Fibroblast of skin of scalp (primary cell): ENCODE measurements at places on chromosomes 3 and 15.

DNA sequence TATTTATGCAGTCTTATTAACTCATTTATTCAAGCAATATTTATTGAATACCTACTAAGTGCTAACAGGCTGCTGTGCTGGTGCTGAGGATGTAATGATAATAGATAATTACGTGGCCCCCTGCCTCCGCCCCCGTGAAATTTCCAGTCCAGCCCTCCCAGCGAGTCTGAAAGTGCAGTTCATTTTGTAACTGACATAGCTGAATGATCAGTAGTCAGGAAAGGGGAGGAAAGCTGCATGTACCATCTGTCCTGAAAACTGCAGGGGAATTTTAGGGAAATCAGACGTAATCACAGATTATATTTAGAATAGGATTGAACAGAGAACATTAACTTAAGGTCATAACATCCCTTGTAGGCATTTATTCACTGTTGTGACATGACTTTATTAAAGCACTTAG is 736.8 kb downstream of the MCTP2 start:
- no peak for DNase-seq

DNA sequence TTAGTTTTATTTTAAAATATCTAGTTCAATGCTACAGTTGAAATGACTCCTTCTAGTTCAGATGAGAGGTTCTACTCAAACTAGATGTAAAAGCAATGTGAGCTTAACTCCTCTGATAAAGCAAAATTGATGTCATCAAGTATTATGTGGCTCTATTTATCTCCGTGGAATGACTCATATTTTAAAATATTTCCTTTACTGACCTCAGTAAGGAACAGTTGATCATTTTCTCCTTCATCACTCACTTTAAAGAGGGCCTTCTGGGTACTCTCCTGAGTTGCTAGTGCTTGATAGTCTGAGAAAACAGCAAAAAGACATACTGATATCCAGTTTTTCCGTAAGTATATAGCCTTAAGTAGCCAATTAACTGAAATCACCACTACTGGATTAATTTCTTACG is 1099.3 kb downstream of the ROBO2 start:
- DNase-seq: peak; percentile 56

- no peak for DNase-seq
These were observed 521.2 kb downstream of the RBMS3 start for GRCh38 chr3:29802057-29802456.

DNA sequence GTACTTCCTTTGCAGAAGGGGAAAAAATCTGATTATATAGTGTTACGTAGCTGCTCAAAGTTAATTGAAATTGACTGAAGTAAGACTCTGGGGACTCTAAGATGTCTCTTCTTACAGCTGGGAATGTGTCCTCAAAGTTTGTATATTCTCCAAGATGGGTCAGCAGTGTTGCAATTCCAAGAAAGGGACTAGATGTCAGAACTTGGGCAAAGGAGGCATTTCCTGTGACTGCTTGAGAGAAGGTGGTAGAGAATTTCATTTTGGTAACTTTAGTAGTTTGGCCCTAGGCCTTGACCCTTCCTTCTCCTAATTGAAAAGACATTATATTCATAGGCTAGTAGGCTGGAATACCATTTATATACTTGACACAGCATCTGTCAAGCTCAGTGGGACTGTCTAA is 33.9 kb downstream of the PTPRG start:
- DNase-seq: peak; percentile 37

- DNase-seq: peak; percentile 50
These were observed 17.8 kb downstream of the RUBCN start for GRCh38 chr3:197718891-197719290.

GRCh38 chr15:90402223-90402622 is 14.2 kb downstream of the IQGAP1 start:
- peak; percentile 87 for DNase-seq
